ENCODE measurements at places on chromosomes 1 and 21. TPM values are rescaled to one million over a fixed set of nuclear protein-coding genes. Genes with fewer than 3 reads are reported as not detected.

GRCh38 chr1:10814976-10815857 lies 18.8 kb upstream of the CASZ1 start:
- no peak for DNase-seq

DNA sequence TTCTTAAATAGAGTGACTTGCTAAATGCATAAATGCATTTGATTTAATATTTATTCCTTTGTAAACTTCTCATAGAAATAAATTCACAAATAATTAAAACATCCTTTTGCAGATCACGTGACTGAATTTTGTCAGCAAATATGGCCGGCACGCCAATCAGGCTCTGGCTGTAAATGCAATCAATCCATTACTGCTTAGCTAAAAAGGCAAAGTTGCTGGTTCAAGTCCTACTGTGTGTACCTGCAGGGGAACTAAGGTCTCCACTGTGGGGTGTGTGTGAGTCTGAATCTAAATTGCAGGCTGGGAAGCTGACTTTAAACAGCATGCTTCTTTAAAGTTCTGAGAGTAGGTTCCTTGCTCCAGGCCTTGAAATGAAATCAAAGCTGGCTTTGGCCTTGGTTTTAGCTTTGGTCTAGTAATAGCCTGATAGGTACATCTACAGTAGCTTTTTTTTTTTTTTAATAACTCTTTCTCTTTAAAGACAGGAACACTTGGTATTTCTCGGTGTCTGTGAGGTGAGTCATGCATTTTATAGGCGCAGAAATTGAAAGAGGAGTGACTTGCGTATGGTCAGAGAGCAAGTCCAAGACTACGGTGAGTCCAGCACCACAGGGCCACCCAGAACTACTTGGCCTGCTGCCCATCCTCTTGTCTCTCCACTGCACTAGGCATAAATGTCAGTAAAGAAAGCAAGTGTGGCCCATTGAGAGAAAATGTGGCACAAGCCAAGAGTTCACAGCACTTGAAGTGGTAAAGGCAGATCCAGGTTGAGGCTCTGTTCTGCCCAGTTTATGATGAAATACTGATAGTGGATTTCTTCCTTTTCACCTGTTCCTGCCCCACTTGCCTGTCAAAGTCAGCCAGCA lies 36.2 kb upstream of the LYST start:
- DNase-seq: no peak

GRCh38 chr1:95829556-95829955 lies 595.5 kb downstream of the RWDD3 start:
- DNase-seq: no peak

DNA sequence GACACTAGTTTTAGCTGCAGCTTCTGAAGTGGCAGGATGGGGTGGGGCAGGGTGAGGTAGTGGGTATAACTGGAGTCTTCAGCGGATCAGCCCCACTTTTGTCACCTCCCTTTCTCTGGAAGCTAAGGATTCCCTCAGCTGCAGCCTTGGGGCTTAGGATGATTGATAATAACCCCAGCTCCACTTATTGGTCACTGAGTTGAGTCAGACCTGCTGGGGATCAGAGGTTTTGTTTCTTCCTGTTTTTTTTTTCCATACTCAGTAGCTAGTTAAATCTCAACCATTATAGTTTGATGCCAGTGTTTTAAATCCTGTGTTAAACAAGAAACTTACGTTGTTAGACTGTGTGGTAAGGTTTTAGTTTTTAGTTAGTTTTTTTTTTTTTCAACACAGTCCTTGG lies 57.2 kb downstream of the LAMC1 start:
- DNase-seq: no peak

DNA sequence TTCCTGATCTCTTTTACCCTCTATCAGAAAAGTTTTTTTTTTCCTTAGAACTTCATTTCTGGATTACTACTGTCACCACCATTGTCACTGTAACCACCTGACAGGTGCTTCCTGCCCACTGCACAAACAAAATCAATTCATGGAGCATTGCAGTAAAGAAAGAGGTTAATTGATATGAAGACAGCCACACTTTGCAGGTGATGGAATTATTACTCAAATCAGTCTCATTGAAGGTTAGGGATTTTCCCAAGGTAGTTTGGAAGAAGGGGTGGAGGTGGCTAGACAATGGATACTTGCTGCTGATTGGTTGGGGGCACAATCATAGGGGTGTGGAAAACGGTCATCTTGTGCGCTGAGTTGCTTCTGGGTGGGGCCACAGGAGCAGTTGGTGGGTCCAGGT lies 230.8 kb upstream of the CACYBP start:
- DNase-seq: no peak

Gene MATN1
- polyA plus RNA-seq: 0.13 TPM

Gene SV2A
- 7.9 TPM for polyA plus RNA-seq

Gene KPRP
- polyA plus RNA-seq: not detected
